Pancreas (tissue), 10 donors: ENCODE measurements at places on chromosomes 5 and 9. TPM values are rescaled to one million over a fixed set of nuclear protein-coding genes. Genes with fewer than 3 reads are reported as not detected.

DNA sequence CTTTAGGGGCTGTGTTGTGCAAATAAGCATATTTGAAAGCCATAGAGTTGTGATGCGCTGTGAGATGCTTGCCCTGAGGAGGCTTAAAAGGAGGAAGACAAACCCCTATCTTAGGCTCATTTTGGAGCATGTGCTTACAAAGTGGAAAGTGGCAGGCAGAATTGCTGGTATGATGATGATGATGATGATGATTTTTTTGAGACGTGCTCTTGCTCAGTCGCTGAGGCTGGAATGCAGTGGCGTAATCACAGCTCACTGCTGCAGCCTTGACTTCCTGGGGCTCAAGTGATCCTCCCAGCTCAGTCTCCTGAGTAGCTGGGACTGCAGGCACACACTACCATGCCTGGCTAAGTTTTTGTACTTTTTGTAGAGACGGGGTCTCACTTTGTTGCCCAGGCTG, 1.7 kb downstream of the CNOT8 start:
- DNase-seq, result no peak

GRCh38 chr5:142492781-142493281, 168.0 kb upstream of the SPRY4 start:
- no peak for DNase-seq

DNA sequence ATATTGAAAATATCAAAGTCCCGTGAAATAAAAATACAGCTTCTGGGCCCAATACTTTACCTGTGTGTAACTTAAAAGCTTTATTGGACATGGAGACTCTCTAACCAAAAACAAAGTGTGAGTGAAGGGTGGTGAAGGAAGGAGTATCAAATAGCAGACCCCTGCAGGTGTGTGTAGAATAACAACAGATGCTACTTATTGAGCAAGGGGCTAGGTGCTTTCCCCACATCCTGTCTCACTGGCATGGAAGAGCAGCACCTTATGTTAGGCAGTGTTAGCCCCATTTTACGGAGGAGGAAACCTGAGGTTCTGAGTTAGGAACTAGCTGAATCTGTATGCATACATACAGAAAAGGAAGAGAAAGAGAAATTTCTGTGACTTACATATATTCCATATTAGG, 21.8 kb downstream of the SLIT3 start:
- DNase-seq, result no peak

DNA sequence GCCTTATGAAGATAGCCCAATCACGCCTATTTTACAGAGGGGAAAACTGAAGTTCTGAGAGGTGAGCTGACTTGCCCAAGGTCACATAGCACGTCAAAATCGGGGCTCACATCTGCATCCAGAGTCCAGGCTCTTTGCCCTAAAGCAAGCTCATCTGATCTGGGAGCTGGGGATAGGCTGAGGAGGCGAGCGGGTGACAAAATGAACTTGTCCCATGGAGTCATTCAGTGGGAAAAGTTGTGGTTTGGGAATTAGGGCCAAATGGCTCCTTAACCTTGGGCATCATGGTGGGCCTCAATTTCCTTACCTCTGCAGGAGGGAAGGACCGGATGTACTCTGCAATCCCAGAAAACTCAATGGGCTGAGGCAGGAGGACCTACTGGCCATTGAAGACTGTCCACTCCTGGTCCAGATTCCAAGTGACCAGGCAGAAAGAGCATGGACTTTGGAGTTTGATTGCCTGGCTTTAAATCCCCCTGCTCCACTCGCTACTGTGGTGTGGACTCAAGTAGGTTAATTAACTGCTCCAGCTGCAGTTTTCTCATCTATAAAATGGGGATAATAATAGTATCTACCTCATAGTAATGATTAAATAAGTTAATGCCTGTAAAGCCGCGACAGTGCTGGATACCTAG, 160.4 kb downstream of the RGS3 start:
- DNase-seq, result no peak

DNA sequence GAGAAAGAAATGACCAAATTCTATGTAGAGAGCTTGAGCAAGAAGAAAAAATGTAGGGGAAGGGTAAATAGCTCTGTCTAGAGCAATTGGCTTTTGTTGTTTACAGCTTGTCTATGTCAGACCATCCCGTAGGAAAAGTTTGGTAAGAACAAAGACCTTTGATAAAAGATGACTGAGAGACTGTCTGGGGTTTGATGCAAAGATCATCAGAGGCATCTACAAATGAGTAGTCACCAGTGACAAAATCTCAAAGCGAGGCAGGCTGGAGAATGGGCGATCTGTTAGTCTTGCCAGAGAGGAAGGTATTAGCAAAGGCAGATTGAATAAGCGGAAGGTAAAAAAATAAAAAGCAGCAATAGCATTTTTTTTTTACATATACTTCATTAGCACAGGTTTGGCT, 125.0 kb upstream of the RASGRF2 start:
- no peak for DNase-seq

GRCh38 chr9:112689161-112689740, 28.7 kb downstream of the INIP start:
- DNase-seq, result no peak

GRCh38 chr9:93048566-93049448, 9.7 kb upstream of the SUSD3 start:
- DNase-seq, result no peak

DNA sequence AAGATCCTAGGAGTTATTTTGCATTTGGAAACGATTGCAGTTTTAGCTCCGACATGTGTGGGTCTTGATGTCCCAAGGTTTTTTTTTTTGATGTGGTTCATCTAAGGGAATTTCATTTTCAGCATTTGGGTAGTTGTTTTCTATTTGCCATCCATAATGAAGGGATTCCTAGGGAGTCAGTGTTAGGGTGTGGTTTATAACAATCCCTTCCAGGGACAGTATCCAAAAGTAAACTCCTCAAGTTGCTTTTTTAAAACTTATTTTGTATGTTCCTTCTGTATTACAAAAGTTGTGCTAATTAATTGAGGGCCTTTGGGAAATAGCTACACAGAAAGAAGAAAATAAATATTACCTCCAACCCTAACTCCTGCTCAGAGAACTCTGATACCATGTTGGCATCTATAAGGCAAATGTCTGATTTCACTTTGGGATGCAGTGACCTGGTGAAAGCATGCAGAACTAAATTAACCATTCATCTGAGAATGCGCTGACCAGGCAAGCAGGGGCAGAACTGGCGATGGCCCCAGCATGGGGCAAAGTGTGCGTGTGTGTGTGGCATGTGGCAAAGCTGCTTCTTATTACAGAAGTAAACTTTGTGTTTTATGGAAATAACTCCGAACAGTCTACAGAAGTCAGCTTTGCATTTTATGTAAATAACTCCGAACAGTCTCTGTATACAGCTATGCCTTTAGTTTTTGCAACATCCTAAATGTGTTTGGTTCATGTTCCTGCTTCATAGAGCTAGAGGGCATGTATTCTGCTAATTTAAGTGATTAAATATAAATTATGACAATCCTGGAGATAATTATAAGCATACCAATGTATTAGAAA, 237.2 kb downstream of the TRPM3 start:
- DNase-seq, result no peak

GRCh38 chr9:76926846-76927245, 20.9 kb upstream of the PRUNE2 start:
- DNase-seq, result no peak

GRCh38 chr5:165031371-165031770, 1526.0 kb downstream of the MAT2B start:
- no peak for DNase-seq

GRCh38 chr9:33740075-33740474, 55.3 kb upstream of the PRSS3 start:
- no peak for DNase-seq

DNA sequence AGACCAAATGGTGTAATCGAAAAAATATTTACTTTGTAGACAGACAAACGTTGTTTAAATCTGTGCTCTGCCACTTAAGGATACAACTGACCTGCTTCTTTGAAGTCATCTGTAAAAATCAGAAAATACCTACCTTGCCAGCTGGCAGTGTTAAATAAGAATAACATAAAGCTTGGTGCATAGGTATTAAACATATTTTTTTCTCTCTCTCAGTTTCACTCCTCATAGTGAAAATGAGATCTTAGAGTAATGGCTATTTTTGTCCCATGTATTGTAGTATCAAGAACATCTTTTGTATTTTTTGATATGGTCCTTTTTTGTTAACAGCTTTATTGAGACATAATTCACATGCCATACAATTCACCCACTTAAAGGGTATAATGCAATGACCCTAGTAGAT, 17.9 kb upstream of the RANBP17 start:
- DNase-seq, result no peak

- no peak for DNase-seq
Observed at GRCh38 chr9:110971705-110972104, 66.6 kb downstream of the LPAR1 start.

DNA sequence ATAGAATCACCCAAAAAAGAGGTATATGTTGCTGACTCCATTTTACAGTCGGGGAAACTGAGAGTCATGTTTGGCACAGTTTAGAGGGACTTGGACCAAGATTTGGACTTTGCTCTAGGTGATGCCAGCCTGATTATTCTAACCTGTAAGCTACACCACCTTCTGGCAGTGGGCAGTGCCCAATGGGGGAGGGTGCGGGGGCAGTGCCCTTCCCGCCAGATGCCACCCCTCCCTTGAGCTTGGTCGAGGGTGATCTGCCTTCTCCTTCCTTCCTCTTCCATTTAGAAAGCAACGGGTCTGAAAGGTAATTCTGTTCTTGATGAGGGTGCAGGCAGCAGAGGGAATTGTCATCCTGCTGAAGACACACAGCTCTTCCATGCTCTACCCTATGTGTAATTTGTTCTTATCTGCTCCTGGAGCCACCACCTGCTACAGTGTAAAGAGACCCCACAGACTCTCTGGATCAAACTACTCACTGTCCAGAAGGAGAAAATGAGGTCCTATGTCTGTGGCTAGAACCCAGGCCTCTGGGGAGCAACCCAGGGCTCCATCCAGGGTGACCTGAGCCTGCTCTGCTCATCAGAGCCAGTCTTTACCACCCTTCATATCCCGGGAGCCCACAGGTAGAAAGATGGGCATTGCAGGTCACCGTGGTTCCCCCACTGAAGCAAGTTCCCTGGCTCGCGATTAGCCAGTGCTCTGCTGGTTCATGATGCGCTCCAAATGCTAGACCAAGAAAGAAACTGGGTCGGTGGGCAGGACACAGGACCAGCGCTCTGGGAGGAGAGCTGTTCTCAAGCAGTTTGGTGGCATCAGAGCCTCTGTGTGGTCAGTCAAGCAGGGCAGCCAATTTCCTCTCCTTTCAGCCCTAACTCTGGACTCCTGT, 156.2 kb downstream of the RGS3 start:
- DNase-seq, result peak; percentile 34

DNA sequence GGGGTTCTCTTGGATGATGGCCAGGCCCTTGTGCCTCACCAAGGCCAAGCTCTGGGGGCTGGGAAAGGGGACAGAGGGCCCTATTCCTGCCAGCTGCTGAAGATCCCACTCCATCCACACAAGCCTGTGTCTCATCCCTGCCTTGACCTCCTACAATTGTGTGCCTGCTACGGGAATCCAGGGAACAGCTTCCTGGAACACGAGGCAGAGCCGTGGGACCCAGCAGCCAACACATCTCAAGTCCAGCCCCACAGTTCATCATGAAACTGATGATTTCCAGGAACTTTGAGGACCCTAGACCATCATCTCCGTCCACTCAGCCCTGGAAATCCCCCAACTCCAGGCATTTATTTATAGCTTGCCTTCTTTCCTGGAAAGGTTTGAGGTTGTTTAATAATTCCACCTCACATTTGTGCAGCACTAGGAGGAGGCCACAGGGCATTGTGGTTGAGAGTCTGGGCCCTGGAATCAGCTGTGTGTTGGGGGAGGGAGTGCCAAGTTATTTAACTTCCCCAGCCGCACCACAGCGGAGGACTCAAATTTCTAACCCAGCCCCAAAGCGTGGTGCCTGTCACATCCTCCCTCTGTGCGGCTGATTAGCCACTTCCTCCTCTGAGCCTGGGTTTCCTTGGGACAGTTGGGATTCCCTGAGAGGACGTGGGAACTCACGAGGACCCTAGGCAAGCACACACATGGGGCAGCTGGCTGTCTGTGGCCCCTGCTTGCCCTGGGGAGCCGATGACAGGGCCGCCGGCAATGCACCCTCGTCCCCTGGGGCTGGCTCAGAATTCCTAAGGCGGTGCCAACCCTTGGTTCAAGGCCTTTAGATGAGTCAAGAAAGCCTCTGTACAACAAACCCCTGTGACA, 58.2 kb upstream of the GGTA1 start:
- DNase-seq, result no peak

GRCh38 chr5:154836225-154836624, 14.2 kb downstream of the FAXDC2 start:
- DNase-seq, result no peak

DNA sequence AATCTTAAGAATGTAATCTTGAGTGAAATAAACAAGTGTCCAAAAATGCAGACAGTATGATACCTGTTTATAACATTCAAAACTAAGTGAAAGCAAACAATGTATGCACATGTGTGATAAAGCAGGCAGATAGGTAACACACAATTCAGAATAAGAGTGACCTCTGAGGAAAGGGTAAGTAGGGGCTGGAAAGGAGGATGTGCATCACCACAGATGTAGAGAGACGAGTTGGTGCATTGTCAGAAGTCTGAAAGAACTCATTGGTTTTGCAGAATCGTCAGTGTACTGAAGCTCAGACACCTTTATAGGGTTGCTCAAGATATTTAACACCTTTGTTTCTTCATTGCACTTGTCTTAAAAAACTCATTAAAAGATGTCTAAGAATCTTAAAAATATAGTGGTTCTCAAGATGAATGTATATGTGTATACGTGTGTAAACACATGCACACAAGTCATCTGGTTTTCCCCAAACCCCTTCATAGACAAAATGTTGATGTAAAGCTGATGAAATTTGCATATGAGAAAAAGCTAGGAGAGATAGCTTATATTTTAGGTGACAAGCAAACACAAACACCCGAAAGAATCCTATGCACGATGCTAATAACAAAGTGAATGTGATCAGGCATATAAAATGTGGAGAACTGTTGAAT, 197.6 kb upstream of the MEF2C start:
- no peak for DNase-seq

DNA sequence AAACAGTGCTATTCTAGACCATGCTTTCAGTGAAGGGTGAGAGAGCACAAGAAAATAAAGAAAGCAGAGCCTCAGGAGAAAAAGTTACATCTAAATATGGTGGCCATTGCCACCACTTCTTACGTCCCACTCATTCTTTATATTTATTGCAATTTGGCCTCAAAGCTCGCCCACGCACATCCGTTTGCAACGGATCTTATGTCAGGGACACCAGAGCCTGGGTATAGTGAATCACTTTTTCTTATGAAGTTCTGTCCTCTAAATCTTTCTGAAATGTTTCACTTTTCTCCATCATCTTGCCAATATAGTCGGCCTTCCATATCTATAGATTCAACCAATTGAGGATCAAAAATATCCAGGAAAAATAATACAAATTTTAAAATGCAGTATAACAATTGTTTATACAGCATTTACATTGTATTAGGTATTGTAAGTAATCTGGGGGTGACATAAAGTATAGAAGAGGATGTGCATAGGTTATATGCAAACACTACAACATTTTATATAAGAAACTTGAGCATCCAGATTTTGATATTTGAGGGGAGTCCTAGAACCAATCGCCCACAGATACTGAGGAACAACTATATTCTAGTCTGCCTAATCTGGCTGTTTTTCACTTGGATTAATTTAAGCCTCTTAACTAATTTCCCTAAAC, 35.2 kb downstream of the GOLPH3 start:
- DNase-seq, result no peak

Gene JAKMIP2
- 0.20 TPM for total RNA-seq

Gene SPINK7
- not detected for total RNA-seq

Gene ADAM19
- 2.2 TPM for total RNA-seq

Gene MLANA
- total RNA-seq, result not detected
